Small intestine (tissue), 16 donors: ENCODE measurements at places on chromosomes 3 and 15. TPM values are rescaled to one million over a fixed set of nuclear protein-coding genes. Genes with fewer than 3 reads are reported as not detected.

DNA sequence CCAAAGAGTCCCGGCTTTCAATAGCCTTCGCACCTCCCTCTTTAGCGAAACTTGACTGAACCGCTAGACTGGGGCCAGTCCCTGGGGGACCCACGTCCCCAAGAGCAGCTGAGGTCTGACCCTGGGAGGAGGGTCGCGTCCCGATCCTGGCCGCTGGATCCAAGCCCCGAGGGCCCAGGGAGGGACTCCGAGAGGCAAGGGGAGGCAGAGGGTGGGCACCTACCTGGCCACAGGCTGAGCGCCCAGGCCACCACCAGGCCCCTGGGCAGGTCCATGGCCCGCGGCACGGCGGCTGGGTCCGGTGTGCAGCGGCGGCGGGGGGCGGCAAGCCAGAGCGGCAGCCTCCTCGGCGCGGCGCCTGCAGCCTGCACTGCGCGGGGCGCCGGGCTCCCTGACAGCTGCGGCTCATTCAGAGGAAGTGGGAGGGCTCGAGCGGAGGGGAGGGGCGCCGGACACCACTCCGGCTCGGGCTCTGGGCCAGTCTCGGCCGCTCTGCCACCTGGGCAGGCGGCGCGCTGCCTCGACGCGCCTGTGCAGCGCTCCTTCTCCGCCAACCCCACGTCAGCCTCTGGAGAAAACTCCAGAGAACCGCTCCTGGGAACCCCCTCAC lies at the start of gene ITGA11:
Gene ITGA11, minus strand, starts transcription at position 372 of the 610 bp plus-strand sequence. Its CDS starts 97 bp downstream, at position 275.
- DNase-seq: peak; percentile 64

DNA sequence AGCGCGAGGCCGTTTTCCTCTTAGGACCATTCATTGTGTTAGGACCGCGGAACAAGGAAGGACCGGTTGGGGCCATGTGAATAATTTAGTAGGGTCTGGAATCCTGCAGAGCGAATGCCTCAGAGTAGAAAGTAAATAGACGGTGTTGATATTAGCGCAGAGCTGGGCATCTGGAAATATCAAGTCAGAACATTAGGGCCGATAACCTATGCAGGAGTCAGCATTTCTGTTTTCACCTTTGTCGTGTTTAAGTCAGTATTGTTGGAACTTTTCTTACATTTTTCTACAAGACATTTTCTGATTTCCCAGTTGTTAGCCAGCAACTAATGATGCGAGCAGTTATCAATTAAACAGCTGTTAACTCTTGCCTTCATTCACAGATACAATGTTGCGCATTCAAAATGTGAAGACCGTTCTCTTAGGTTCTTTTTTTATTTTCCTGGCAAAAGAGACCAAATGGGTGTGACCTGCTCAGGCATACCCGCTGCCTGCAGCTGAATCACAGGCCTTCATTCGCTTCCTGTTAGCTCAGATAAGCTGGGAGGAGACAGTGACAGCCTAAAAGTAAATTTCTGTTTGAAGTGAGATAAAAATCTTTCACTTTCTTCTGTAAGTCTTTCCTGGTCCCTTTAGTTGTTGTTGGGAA lies 966 bp upstream of the PKM start:
- DNase-seq: peak; percentile 67

The C3orf22 gene
- not detected for polyA plus RNA-seq

- DNase-seq: no peak
Observed at GRCh38 chr3:59161048-59161447, 111.2 kb upstream of the CFAP20DC start.

The RNU6-1 gene
- not detected for polyA plus RNA-seq

GRCh38 chr3:43674345-43675085 lies 16.2 kb upstream of the ABHD5 start:
- no peak for DNase-seq

GRCh38 chr15:101183226-101183930 lies 68.5 kb downstream of the CHSY1 start:
- no peak for DNase-seq

The WDR72 gene
- polyA plus RNA-seq: 1.6 TPM

GRCh38 chr15:41512512-41512939 lies 1.1 kb downstream of the LTK start:
- peak; percentile 70 for DNase-seq
